ENCODE measurements at places on chromosomes 11 and 22. TPM values are rescaled to one million over a fixed set of nuclear protein-coding genes. Genes with fewer than 3 reads are reported as not detected.
A peak's percentile ranks its signal among the peaks of the same experiment; 100 is the strongest.

DNA sequence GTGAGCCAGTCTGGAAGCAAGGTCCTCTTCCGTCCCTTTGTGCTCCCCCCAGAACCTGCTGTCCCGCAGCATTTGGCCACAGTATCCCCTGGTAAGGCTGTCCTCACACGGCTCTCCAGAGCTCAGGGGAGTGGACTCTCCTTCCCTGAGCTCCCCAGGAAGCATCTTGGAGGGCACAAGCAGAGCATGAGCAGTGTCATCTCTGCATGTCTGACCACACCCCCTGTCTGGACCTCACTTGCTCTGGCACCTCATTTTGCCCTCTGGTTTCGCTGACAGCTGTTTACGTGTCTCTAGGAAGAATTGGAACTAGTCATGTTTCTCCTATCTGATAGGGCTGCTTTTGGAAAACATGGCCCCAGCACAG, 15.5 kb downstream of the DCPS start:
- H3K4me1 ChIP-seq: peaks cover 27% of the 10 kb centered on the region
- no peak overlapping the region for H3K4me3 ChIP-seq
- peak overlapping the region; percentile 80 for H3K27ac ChIP-seq

- DNase-seq: no peak
- no peaks in the 10 kb centered on the region for H3K36me3 ChIP-seq
- H3K4me3 ChIP-seq: peak overlapping the region; percentile 58
- H3K27me3 ChIP-seq: peaks cover 28% of the 10 kb centered on the region
Measured at GRCh38 chr22:39242595-39243438, 2.0 kb downstream of the PDGFB start.

DNA sequence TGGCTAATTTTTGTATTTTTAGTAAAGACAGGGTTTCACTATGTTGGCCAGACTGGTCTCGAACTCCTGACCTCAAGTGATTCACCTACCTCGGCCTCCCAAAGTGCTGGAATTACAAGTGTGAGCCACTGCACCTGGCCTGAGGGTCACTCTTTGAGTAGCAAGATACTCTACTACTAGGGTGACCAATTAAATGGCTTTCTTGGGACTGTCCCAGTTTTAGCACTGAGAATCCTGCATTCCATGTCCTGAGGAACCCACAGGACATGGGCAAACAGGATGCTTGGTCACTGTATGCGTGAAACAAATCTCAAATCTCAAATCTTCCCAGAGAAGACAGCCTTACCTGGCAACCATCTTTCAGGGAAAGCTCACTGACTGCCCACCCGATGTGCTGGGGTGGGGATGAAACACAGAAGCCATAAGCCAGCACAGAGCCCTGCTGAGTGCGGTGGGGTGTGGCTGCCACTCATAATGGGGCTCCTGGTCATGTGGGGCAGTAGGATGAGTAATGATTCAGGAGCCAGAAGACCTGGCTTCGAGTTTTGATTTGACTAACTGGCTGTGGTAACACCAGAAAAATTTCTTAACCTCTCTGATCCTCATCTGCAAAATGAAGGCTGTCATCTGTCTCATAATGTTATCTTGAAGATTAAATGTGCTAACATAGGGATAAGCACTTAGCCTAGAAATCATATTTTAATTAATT, 11.5 kb downstream of the CLMP start:
- H3K36me3 ChIP-seq: no peaks in the 10 kb centered on the region
- no peak for DNase-seq
- H3K4me1 ChIP-seq: peaks cover 2% of the 10 kb centered on the region
- H3K27ac ChIP-seq: no peak overlapping the region

GRCh38 chr11:27443746-27444507, 28.7 kb downstream of the LGR4 start:
- H3K4me1 ChIP-seq: no peaks in the 10 kb centered on the region
- no peak for DNase-seq
- no peak overlapping the region for H3K27ac ChIP-seq
- no peaks in the 10 kb centered on the region for H3K27me3 ChIP-seq
- H3K36me3 ChIP-seq: no peaks in the 10 kb centered on the region

DNA sequence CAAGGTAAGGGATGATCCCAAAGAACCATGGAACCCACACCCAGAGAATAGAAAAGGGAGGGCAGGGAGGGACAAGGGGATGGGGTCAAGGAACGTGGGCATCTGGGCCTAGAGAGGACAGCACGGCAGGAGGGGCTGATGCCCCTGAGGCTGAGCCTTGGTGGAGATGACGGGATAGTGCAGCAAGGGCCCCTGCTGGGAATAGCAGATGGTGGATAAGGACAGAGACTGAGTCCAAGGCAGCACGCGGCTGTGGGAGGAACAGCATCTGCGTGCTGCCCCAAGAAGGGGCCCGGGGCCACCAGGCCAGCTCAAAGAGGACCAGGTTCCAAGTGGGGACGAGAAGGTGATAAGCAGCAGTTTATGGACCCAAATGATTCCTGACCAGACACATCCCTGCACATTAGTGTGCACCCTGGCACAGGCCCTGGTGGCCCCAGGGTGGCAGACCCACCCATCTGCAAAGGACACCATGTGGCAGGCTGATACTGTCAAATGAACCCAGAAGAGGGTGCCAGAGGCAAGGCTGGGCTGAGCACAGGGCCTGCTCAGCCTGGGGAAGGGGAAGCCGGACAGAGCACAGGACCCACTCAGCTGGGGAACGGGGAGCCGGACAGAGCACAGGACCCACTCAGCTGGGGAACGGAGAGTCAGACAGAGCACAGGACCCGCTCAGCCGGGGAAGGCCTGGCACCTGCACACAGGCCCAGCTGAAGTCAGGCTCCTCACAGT, 12.8 kb upstream of the TESMIN start:
- no peaks in the 10 kb centered on the region for H3K27me3 ChIP-seq
- H3K36me3 ChIP-seq: peaks cover 96% of the 10 kb centered on the region
- no peak for DNase-seq
- H3K4me1 ChIP-seq: no peaks in the 10 kb centered on the region
- H3K4me3 ChIP-seq: no peak overlapping the region

- H3K36me3 ChIP-seq: no peaks in the 10 kb centered on the region
- peak; percentile 72 for DNase-seq
- no peaks in the 10 kb centered on the region for H3K27me3 ChIP-seq
- peak overlapping the region; percentile 16 for H3K4me3 ChIP-seq
Measured at GRCh38 chr11:112881461-112881860, 79.8 kb upstream of the NCAM1 start.

- peak overlapping the region; percentile 67 for H3K4me3 ChIP-seq
- H3K36me3 ChIP-seq: peaks cover 6% of the 10 kb centered on the region
- peaks cover 31% of the 10 kb centered on the region for H3K4me1 ChIP-seq
- no peaks in the 10 kb centered on the region for H3K27me3 ChIP-seq
- peak overlapping the region; percentile 78 for H3K27ac ChIP-seq
Measured at GRCh38 chr22:35381424-35382009, 621 bp downstream of the HMOX1 start.

DNA sequence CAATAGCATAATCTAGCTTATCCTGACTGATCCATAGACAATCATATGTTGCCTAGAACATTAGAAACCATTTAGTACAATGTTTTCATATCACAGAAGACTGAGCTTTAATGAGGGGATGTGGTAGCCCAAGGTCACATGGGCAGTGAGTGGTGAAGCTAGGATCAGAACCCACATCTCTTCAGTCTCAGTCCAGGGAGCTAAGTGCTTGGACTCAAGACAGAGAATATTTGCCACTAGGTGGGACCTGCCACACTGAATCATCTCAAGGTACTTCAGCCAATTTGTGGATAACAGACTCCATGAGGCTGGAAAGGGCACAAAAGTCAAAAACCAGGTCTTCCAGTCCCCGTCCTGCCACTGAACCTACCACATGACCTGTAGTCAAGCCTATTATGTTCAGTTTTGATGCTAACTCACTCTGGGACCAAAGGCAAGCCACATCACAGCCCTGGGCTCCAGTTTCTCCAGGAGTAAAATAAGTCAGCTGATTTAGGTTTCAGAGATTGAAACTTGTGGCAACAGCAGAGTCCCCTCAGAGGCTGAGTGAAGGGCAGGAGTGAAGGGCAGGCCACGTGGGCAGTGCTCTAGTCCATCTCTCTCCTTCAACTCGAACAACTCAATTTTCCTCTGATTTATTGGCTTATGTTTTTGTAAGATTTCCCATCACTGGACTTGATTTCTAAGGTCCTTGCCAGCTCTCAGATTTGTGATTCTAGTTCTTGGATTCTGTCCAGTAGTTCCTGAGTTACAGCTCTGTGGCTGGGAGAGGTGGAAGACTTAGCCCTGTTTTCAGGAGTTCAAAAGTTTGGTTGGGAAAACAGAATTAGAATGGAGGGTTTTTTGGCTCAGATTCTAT, 84.6 kb upstream of the PHOX2A start:
- H3K4me3 ChIP-seq: no peak overlapping the region
- no peak for DNase-seq
- no peaks in the 10 kb centered on the region for H3K27me3 ChIP-seq
- H3K27ac ChIP-seq: no peak overlapping the region
- H3K4me1 ChIP-seq: no peaks in the 10 kb centered on the region

DNA sequence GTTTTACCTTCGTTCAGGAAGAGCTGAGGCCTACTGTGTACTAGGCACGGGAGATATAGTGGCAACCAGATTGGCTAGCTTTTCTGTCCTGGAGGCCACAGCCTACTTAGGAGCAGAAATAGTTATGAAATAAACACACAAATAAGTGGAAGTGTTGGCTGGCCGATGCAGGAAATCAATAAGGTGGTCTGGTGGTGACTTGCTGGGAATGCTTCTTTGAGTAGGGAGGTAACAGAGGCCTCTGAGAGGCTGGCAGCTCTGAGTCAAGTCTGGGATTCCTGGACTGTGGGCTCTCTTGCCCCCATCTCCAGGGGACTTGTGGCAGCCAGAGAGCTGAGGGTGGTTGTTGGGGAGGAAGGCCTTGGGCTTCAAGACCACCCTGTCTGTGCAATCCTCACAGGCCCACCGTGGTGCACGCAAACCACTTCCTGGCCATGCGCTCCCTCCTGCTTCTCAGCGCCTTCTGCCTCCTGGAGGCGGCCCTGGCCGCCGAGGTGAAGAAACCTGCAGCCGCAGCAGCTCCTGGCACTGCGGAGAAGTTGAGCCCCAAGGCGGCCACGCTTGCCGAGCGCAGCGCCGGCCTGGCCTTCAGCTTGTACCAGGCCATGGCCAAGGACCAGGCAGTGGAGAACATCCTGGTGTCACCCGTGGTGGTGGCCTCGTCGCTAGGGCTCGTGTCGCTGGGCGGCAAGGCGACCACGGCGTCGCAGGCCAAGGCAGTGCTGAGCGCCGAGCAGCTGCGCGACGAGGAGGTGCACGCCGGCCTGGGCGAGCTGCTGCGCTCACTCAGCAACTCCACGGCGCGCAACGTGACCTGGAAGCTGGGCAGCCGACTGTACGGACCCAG, 4.1 kb downstream of the SERPINH1 start:
- no peaks in the 10 kb centered on the region for H3K27me3 ChIP-seq
- peaks cover 65% of the 10 kb centered on the region for H3K36me3 ChIP-seq
- peak overlapping the region; percentile 13 for H3K27ac ChIP-seq
- H3K4me1 ChIP-seq: peaks cover 61% of the 10 kb centered on the region
- peak overlapping the region; percentile 99 for H3K4me3 ChIP-seq

- no peaks in the 10 kb centered on the region for H3K27me3 ChIP-seq
- no peak overlapping the region for H3K4me3 ChIP-seq
- H3K27ac ChIP-seq: no peak overlapping the region
- H3K36me3 ChIP-seq: no peaks in the 10 kb centered on the region
- no peak for DNase-seq
Measured at GRCh38 chr22:45430871-45431270, 17.4 kb downstream of the RIBC2 start.

DNA sequence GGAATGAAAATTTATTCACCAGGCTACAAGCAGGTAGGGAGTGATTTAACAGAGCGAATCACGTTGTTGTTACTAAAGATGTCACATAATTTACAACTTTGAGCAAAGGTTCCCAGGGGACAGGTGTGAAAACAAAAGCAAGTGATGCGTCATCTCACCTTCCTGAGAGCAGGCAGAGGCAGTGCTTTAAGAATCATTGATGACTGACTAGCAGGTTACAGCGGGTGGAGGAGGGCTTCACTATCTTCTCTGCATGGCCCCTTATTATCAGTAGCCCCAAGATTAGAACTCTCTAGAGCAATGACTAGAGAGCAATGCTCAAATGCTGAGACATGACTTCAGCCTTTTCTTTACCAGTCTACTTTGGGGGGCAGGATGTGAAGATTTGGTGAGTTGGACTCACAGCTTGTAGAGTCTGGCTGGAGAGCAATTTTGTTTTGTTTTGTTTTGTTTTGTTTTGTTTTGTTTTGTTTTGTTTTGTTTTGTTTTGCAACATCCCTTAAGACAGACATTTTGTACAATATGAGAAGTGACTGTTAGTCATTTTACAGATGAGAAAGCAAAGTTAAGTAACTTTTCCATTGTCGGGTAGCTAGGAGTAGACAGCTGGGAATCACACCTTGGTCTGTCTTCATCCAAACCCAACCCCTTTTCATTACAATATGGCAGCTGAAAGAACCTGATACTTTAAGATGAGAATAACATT, 84.8 kb downstream of the SLC1A2 start:
- peaks cover 3% of the 10 kb centered on the region for H3K4me1 ChIP-seq
- no peak overlapping the region for H3K27ac ChIP-seq
- no peaks in the 10 kb centered on the region for H3K36me3 ChIP-seq

- H3K4me1 ChIP-seq: no peaks in the 10 kb centered on the region
- H3K36me3 ChIP-seq: no peaks in the 10 kb centered on the region
- no peak within 1 kb of the TSS for H3K27ac ChIP-seq
- no peak within 1 kb of the TSS for H3K4me3 ChIP-seq
- peaks cover 55% of the 10 kb centered on the region for H3K27me3 ChIP-seq
Measured at GRCh38 chr11:22337596-22338485, at the start of gene SLC17A6. SLC17A6 (plus strand) TSS chr11:22338381; CDS start chr11:22338534, 153 bp downstream.

- no peaks in the 10 kb centered on the region for H3K27me3 ChIP-seq
- peak; percentile 67 for DNase-seq
- peak within 1 kb of the TSS; percentile 82 for H3K27ac ChIP-seq
- H3K4me3 ChIP-seq: no peak within 1 kb of the TSS
- no peaks in the 10 kb centered on the region for H3K36me3 ChIP-seq
Measured at GRCh38 chr11:117824571-117825537, at the start of gene FXYD2. FXYD2 (minus strand) TSS chr11:117824744; CDS start chr11:117824678, 66 bp downstream.

- no peak overlapping the region for H3K27ac ChIP-seq
- no peaks in the 10 kb centered on the region for H3K27me3 ChIP-seq
- no peak for DNase-seq
- no peaks in the 10 kb centered on the region for H3K4me1 ChIP-seq
Measured at GRCh38 chr11:70108250-70108649, 30.1 kb downstream of the ANO1 start.

GRCh38 chr22:24768537-24769374, 5.8 kb downstream of the PIWIL3 start:
- peaks cover 11% of the 10 kb centered on the region for H3K27me3 ChIP-seq
- no peaks in the 10 kb centered on the region for H3K36me3 ChIP-seq
- no peak overlapping the region for H3K4me3 ChIP-seq
- DNase-seq: no peak

The CHRM1 gene
- 4.7 TPM for total RNA-seq

The GTSE1 gene
- 0.43 TPM for total RNA-seq

The FIBP gene
- 35.5 TPM for total RNA-seq

The RAB3IL1 gene
- total RNA-seq: 10.6 TPM

The PHLDB1 gene
- total RNA-seq: 79.6 TPM
